ENCODE measurements at places on chromosomes 16 and 17. TPM values are rescaled to one million over a fixed set of nuclear protein-coding genes. Genes with fewer than 3 reads are reported as not detected.

GRCh38 chr17:39709998-39710964, 10.4 kb downstream of the ERBB2 start:
- peak; percentile 5 for DNase-seq

Gene CHST4
- total RNA-seq = 2.9 TPM

GRCh38 chr16:86959091-86959651, 358.0 kb downstream of the C16orf95 start:
- DNase-seq = no peak

- no peak for DNase-seq
Observed at GRCh38 chr16:152141-153128, at the start of gene HBZ. Gene HBZ, plus strand, starts transcription at chr16:152644. Its CDS starts 266 bp downstream, at chr16:152910.

DNA sequence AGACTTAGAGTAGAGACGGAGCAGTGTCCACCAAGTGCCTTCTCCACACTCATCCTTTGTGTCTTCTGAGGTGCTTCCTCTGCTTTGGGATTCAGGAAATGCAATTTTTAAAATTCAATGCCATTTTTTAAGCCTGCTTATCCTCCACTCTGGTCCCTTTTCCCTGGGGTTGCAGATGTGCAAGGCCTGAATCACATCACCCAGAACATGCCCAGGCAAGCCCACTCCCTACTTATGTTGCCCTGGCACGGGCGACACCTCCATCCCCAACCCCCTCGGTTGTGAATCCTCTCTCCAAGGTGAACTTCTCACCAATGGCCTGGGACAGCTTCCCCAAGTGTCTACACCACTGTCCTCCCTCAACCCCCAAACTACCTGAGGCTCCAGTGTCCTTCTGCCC, 116.2 kb downstream of the C17orf67 start:
- no peak for DNase-seq

Gene ITGA2B
- 1.5 TPM for total RNA-seq

- DNase-seq = no peak
Observed at GRCh38 chr17:33435721-33436301, 142.7 kb upstream of the ASIC2 start.

- peak; percentile 95 for DNase-seq
Observed at GRCh38 chr16:27202923-27203506, 311 bp upstream of the KDM8 start.

GRCh38 chr16:71296584-71297340, 7.6 kb upstream of the CMTR2 start:
- peak; percentile 51 for DNase-seq

DNA sequence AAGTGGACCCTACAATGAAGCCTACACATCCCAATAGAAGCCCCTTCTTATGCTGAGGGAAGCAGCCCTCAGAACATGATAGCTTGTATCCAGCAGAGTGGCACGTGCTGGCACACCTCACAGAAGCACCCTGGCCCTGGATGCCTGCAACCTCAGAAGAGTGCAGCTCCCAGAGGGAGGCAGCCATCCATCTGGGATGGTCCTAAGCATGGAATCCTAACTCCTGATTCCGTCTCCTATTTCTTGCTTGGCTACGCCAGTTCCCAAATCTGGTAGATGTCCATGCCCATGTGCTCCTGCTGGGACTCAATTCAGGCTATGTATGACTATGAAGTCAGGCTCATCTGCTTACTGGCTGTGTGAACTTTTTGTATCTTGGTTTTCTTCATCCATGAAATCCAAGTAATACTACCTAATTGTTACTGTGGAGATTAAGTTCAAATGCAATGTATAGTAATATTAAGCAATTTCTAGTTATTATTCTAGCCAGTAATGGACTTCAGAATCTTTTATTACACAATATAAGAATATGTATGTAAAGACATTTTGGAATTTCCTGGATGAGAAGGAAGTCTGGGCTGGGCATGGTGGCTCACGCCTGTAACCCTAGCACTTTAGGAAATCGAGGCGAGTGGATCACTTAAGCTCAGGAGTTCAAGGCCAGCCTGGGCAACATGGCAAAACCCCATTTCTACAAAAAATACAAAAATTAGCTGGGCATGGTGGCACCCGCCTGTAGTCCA, 32.4 kb downstream of the SIAH1 start:
- no peak for DNase-seq

Data from right lobe of liver (tissue), 6 donors.